MG63 (cell line): ENCODE measurements at places on chromosomes 4 and X.

GRCh38 chrX:45952030-45952429, 593.2 kb downstream of the ZNF674 start:
- DNase-seq: no peak

- DNase-seq: no peak
Observed at GRCh38 chr4:168409089-168409801, 71.0 kb downstream of the DDX60L start.

DNA sequence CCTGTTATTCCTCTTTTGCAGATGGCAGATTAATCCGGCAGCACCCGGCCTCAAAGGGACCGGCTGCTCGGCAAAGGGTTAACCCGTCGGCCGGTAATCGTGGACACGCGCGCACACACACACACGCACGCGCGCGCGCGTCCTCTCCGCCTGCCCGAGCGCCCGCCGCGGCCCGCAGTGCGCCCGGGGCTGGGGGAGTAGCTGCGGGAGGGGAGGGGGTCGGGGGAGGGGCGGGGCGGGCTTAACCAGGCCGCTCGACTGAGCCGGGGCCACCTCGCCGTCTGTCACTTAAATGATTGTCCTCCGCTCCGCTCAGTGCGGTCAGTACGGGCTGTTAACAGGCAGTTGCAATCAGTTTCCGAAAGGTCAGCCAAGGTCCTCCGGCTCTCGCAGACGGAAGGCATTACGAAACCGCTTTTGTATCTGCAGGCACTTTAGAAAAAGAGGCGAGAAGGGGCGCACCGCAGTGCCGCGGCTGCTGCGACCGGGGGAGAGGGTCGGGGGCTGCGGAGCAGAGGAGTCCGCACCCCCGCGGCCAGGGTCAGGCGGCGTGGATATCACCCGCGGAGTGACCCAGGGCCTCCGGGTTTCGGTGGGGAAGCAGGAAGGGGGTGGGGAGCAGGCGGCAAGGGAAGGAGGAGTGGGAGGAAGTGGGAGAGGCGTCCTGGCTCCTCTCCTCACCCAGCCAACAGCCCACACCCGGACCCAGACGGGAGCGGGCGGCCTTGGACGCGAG, 57.3 kb upstream of the BCOR start:
- no peak for DNase-seq

- DNase-seq: peak; percentile 7
Observed at GRCh38 chr4:2378898-2379297, 39.5 kb downstream of the ZFYVE28 start.

GRCh38 chr4:3410401-3411135, 31.2 kb upstream of the HGFAC start:
- DNase-seq: no peak

GRCh38 chrX:105870445-105870844, 48.1 kb downstream of the NRK start:
- no peak for DNase-seq

DNA sequence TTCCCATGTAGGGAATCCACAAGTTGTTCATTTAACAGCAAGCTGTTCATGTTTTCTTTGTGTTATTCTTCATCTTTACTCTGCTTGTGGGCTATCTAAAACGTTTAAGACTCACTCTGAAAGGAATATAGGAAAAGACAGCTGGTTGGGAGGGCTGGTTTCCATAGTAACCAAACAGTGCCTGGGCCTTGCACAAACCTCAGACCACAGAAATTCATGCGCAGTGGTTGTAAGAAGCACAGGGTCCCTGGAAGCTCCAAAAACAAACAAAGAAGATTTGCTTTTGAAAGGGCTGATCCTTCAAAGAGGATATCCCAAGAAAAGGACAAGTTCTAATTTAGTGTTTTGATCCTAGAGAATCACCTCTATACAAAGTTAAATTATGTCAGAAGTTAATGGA, 7.8 kb downstream of the SERTM2 start:
- no peak for DNase-seq

- peak; percentile 59 for DNase-seq
Observed at GRCh38 chr4:37628977-37629609, 57.1 kb downstream of the RELL1 start.

DNA sequence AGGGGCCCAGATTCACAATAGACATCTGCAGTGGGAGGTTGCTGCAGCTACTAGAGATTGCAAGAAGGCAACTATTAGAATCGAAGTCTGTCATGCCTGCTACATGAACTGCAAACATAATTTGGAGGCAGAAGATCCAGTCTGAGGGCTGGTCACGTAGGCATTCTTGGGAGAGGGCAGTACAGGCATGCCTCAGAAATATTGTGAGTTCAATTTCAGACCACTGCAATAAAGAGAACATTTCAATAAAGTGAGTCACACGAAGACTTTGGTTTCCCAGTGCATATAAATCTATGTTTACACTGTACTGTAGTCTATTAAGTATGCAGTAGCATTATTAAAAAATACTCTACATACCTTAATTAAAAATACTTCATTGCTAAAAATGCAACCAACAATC, 585.8 kb upstream of the FAT1 start:
- DNase-seq: no peak

DNA sequence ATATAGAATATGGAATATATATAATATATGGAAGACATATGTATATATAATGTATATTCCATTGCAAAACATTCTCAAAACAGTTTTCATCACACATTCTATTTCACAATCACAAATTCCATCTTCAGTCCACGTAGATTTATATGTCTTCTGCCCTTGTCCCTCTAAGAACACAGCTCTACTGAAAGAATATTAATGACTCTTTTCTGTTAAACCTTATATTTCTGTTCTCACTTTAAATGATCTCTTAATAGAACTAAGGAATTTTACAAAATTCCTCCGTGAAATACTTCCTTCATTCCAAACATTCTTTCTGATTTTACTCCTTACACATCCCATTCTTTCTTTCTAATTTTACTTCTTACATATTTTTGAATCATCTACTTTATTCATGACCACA, 1043.1 kb upstream of the PABPC4L start:
- DNase-seq: no peak

- DNase-seq: no peak
Observed at GRCh38 chr4:8586671-8587468, 5.7 kb upstream of the CPZ start.

DNA sequence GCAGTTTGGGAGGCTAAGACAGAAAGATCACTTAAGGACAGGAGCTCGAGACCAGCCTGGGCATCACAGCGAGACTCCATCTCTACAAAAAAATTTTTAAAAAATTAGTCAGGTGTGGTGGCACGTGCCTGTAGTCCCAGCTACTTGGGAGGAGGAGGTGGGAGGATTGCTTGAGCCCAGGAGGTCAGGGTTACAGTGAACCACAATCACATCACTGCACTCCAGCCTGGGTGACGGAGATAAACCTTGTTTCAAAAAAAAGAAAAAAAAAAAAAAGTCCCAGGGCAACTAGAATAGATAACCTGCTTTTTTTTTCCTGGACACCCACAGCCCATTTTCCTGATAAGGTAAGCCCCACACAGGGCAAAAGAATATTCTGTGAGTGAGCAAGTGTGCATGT, 96.3 kb downstream of the C4orf51 start:
- DNase-seq: no peak

- no peak for DNase-seq
Observed at GRCh38 chr4:71304289-71304850, 34.5 kb upstream of the SLC4A4 start.

DNA sequence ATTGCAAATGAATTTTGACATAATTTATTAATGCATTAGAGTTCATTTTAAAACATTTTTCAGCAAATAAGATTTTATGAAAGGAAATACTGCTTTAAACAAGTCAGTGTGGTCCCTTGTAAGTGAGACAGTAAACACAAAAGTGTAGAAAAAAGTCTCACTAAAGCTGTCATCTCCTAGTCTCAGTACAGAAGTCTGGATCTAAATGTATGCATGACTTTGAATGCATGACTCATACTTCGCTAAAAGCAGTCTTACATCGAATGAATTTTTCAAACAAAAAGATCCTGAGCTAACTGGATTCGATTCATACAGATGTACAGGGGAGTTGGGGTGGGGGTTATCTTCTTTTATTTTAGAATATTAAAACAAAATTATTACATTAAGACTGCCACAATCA, 207.4 kb upstream of the VCX start:
- no peak for DNase-seq

DNA sequence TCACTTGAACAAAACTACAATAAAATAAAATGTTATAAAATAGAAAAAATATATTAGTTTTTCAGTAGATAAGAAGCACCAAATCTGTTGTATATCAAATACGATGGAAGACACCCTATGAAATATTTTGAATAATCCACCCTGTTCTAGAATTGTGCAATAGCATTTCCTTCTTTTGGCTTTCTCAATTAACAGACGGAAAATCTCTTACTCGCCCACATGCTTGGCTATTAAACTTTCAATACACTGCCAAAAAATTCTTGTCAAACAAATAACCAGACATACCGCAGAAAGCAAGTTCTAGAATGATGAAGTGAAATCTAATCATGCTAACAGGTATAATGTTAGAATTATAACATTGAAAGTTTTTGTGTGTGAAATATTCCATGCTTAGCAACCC, 671.6 kb upstream of the SLIT2 start:
- no peak for DNase-seq

DNA sequence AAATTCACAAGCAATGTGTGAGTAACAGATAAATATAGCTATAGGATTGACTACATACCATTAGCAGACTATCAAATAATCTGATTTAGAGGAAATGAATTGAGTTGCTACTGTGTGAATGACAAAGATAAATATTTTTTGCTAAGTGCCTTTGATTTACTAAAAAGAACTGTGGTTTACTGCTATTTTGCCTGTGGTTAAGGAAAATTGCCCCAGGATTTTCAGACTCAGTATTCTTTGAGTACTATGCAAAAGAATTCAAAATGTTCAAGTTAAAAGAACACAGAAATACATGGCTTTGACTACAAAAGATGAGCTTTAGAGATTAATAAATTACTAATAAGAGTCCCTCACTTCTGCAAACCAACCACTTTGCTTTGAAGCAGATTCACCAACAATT, 853.8 kb downstream of the ADGRL3 start:
- no peak for DNase-seq

GRCh38 chrX:77693594-77693993, 92.4 kb downstream of the ATRX start:
- no peak for DNase-seq

- DNase-seq: peak; percentile 74
Observed at GRCh38 chr4:112817933-112818593, 181.1 kb downstream of the LARP7 start.

DNA sequence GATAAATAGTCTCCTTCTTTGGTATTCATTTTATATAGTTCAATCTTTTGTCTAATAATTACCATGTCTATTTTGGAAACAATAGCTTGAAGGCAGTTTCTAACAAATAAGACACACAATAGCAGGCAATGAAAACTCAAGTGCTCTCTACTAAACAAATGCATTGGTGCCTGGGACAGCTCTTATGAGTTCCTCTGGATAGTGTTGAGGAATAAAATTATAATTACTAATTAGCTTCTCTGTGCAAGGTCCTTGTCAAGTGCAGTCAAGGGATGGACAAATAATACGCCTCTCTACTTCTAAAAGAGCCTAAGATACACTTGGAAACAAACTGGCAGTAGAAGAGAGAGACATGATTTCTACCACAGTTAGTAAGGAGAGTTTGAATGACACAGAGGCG, 229.0 kb upstream of the GLRA2 start:
- no peak for DNase-seq

- DNase-seq: no peak
Observed at GRCh38 chr4:92646826-92647225, 343.1 kb downstream of the GRID2 start.

GRCh38 chrX:153791104-153791852, 2.9 kb downstream of the IDH3G start:
- no peak for DNase-seq

DNA sequence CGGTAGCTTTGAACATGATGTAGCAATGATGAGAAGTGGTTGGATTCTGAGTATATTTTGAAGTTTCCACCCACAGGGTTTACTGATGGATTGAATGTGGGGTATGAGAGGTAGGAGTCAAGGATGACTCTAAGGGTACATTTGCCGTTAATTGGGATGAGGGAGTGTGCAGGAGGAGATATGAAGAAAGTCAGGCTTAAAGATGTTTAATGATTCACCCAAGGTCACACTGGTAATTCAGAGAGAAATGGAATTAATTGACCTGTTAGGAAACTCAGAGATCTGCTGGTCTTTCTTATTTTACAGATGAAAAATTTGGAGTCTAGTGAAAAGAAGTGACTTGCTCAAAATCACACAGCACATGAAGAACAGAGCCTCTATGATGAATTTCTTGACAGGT, 390.7 kb downstream of the GBA3 start:
- DNase-seq: no peak

DNA sequence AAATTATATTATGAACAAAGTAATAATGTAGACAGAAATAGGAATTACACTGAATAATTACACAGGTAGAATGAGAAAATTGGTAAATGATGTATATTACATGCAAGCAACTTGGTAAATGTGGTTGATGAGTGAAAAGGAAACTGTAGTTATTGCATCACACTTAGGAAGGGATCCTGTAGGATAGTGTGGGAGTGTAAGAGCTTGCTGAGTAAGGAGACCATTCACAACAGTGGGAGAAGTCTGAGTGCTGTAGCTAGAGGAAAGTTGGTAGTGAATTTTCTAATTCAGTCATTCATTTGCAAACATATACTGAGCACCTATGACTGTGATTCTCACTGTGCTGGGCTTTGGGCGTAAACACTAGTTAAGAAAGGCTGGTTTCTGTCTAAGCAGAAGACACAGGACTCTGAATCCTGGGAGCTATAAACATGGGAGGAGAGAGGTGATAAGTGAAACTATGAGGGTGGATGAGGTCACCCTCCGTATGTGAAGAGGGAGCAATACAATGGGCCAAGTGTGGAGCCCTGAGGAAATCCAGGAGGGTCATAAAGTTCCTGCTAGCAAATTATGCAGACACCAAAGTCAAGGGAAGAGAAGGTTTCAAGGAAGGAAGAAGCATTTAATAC, 14.2 kb upstream of the CPE start:
- no peak for DNase-seq

- DNase-seq: no peak
Observed at GRCh38 chr4:108371282-108371681, 202.6 kb upstream of the LEF1 start.

DNA sequence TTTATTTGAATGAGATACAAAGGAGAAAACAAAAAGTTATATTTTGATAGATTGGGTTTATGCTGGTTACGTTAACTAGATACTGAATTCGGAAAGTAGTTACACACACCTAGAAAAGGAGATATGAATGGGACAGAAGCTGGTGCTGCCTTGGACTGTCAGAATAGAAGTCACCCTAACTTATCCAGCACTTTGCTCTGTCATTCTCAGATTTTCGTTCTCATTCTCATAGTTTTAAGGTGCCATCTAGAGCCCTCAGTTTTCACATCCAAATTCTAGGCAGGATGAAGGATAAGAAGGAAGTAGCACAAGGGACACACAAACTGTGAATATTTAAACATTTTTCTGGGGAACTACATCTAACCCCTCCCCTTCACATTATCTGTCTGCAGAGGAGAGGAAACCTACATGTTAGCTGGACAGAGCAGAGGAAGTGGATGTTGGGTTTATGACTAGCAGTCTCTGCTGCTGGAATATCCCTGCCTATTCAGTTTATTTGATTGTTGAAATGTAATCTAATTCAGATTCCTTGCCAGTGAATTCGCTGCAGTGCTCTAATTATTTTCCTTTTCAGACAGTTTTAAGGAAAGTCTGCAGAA, 521.9 kb downstream of the FAT4 start:
- no peak for DNase-seq

GRCh38 chr4:173524218-173525117, 5.6 kb downstream of the HAND2 start:
- no peak for DNase-seq

- DNase-seq: no peak
Observed at GRCh38 chrX:108993909-108994308, 257.5 kb upstream of the IRS4 start.
